Mammary epithelial cell (primary cell): ENCODE measurements at places on chromosomes 6 and 20.

GRCh38 chr6:26554697-26555504 is 16.7 kb downstream of the HMGN4 start:
- DNase-seq, result peak; percentile 54

- peak; percentile 11 for DNase-seq
Observed at GRCh38 chr6:136067731-136068341, 182.3 kb downstream of the MTFR2 start.

- no peak for DNase-seq
Observed at GRCh38 chr20:24111858-24112257, 123.3 kb upstream of the GGTLC1 start.

DNA sequence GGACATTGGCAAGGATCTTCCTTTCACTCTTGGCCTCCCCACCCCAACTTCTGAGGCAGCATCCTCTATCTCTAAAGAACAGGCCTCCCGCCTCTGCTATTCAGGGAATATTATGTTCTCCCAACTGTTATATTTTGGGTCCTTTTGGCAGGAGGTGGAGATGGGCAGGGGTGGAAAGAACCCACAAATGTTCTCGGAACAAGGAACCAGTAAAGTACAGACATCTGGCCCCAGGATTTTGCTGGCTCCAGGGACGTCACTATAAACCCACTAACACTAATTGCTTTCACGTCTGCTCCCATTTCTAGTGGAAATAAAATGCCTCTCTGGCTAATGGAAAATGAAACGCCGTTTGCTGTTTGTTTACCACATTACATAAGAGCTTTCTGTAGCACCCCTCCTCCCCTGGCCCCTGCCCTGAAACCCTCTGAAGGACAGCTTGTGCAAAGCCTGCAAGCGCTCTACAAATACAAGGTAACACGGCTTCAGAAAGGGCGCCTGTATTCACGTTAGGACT is 77.7 kb upstream of the TBC1D7 start:
- no peak for DNase-seq

- DNase-seq, result peak; percentile 53
Observed at GRCh38 chr6:18269253-18269652, 4.9 kb upstream of the DEK start.

GRCh38 chr20:58264271-58264670 is 35.8 kb upstream of the ANKRD60 start:
- DNase-seq, result no peak

GRCh38 chr6:1970151-1970561 is 275.2 kb downstream of the GMDS start:
- DNase-seq, result no peak

GRCh38 chr20:58218665-58219341 is 9.7 kb downstream of the ANKRD60 start:
- DNase-seq, result no peak

DNA sequence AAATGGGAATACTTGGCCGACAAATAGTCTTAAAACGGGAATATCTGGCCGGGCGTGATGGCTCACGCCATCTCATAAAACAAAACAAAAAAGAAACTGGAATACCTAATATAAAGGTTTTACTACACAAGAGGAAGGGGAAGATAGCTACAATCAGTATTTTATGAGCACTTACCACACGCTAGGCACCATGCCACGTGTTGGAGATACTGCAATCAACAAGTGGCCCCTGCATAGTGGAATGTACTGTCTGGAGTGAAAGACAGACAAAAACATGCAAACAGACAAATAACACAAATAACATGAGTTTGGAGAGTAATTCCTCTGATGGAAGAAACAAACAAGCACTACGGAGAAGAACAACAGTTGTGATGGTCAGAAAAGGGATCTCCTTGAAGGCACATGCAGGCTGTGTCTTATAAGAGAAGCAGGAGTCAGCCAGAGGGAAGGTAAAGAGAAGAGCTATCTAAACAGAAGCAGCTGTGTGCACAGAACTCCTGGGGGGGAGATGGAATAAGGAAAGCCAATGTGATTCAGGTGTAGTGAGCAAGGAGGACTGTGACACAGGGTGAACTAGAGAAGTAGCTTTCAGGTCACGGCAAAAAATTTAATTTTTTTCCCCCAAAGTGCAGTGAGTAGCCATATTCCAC is 39.1 kb upstream of the AKIRIN2 start:
- no peak for DNase-seq

GRCh38 chr6:156954816-156955215 is 177.6 kb downstream of the ARID1B start:
- no peak for DNase-seq

DNA sequence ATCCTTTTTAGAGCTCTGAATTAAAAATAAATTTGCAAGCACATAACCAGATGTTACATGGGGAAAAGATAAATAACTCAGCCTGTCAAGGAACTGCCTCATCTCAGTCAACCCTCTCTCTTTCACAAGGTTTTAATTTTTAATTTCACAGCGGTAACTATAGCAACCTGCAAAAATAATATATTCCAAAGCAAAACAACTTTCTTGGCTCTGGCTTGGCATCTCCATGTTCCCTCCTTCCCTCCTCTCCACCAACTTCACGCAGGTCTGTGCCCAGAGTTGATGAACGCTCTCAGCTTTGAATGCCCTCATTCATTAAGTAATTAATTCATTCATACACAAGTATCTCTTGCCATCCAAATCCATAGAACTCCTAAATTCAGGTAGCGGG is 32.5 kb upstream of the SIRPA start:
- no peak for DNase-seq
